Left ventricle myocardium inferior (tissue), 1 donor: ENCODE measurements at places on chromosomes 1 and 21.

GRCh38 chr21:44291078-44291935 is 5.6 kb downstream of the AIRE start:
- no peak for DNase-seq

GRCh38 chr1:200838676-200839445 is 33.9 kb upstream of the GPR25 start:
- DNase-seq = no peak

DNA sequence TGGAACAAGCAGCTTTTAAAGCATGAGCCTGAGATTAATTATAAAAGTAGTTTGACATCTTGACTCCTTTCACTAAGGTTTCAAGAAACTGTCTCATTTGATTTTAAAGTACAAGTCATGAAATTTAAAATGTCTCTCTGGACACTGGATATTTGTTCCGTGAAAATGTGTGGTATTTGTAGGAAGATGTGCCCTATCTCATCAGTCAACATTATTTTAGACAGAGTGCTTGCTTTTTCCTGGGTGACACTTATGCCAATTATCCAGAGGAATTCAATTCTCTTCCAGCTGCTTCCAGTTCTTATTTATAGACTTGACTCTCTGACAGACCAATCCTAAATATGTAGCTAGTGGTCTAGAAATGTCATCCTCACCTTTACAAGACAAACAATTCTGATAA is 300.4 kb downstream of the PLA2G4A start:
- no peak for DNase-seq

DNA sequence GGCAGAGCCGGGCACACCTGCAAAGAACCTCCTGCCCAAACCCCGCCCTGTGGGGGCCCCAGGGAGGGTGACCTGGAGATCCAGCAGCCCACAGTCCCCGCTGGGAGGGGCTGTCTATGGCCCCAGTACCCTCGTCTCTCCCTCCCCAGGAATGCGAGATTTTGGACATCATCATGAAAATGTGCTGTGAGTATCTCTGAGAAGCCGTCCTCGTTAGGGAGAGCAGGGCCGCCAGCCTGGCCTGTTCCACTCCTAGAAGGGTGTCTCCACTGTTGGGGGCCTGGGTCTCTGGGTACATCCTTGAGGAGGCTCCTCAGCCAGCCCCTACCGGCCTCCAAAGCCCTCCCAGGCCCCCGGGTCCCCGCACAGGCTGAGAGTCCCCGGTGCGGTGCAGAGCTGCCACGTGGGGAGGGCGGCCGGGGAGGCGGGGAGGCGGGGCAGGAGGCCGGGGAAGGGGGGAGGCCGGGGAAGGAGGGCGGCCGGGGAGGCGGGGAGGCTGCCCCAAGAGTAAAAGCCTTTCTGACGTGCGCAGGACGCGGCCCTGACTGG is 18.7 kb downstream of the COL6A1 start:
- peak; percentile 17 for DNase-seq

DNA sequence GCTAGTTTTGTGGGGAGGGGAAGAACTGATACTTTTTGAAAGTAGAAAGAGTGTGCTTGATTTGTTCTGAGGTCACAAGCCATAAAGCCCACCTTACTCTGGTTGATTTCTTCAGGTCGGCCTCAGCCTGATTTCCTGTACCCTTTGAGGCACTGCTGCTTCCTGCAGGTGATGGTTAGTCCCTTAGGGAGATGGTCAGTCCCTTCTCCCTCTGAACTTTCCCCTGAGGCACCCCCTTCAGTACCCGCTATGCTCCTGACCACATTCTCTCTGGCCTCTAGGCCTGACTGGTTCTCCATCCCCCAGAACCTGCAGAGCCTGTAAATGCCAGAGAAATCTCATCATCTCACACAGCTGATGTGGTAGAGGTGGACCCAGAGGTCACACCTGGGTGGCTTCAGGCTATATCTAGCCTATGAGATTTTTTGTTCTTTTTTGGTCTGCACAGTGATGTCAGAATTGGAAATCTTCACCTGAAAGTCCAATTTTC is 15.0 kb upstream of the ID3 start:
- no peak for DNase-seq

DNA sequence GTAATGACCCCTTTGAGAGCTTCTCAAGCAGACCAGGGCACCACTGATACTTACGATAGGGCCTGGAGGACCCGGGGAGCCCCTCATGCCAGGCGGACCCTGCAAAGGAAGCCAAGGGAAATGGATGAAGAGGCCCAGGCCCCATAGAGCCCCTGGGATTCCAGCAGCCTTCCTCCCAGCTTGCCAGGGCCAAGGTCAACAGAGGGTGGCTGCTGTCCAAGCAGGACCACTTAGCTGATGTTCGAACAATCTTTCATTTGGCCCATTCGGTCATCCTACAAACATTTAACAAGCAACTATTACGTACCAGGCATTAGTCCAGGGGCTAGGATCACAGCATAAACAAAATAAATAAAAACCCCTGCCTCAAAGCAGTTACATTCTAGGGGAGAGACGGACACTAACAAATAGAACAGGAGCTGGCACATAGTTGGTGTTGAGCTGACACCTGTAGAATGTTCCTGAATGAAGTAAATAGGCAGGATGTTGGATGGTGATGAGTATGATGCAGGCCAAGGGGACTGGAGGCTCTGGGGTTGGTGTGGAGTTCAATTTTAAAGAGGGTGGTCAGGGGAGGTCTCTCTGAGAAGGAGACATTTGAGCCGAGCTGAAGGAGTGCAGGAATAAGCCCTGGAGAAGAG is 27.0 kb upstream of the PEF1 start:
- no peak for DNase-seq

- no peak for DNase-seq
Observed at GRCh38 chr21:28827422-28827821, 165.3 kb downstream of the LTN1 start.

DNA sequence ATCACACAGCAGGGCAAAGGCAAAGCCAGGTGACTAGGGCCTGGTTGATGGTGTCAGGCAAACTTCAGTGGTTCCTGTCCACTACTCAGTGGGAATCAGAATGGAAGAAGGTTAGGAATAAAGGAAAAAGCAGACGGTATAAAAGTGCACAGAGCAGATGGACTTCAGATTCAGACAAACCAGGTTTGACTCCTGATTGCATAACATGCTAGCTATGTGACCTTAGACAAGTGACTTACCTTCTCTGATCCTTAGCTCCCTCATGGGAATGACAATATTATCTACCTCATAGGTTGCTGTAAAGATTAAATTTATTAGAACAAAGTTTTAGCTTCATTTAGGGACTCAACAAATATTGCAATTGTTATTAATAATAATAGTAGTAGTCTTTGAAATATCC is 4.9 kb downstream of the PAQR7 start:
- no peak for DNase-seq

DNA sequence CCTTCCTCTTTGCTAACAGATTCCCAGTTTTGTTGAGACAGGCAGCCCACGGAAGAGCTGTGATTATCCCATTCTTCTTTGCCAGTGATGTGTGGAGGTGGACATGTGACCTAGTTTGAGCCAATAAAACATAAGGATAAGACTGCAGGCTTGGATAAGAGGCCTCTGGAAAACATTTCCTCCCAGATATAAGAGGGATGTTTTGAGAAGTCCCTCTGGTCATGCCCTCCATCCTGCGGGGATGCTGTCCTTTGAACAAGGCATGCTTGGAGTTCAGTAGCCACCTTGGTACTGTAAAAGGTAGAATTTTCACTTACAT is 155.7 kb downstream of the TM2D1 start:
- DNase-seq = no peak

DNA sequence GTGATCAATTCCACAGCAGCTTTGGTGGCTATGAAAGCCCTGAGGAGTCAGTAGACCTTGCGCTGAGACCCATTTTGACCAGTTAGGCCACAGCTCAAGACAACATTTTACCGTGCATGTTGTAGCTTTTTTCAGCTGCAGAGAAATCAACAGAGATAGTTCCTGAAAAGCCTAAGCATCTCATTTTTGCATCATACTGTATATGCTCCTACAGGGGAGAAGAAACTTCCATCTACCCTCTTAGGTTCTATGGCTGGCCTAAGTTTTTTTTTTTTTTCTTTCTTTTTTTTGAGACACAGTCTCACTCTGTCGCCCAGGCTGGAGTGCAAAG is 24.8 kb upstream of the EYA3 start:
- DNase-seq = no peak

DNA sequence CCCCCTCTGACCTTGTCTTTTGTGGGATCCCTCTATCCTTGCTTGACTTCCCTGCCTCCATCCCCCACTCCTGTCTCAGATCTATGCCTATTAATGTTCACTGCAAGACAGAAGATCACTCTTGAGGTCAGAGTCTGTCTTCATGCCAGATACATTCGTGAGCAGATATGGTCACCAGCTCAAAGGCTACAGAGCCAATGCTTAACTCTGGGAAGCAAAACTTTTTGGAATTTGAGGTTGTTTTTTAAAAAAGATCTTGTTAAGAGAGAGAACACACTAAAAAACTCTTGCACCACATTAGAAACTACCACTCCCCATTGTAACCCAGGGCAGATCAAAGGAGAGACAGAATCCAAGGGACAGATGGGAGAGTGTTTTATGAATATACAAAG is 17.1 kb upstream of the A3GALT2 start:
- DNase-seq = no peak

DNA sequence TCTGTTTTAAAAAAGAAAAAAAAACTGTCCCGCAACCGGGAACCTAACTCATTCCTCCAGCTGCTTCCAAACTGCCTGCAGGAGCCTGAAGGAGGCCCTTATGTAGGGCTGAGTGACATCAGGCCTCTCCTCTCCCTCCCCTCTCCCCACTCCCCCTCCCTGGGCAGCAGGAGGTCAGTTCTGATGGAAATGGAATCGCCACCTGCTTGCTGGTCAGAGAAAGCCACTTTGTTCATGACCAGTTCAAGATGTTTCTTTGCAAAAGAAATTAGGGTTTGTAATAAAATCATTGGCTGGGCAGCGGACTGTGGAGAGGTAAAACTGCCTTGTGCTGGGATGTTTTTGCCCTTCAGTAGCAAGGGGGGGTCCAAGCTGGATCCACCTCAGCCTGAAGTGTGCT is at the start of gene MAP1LC3C:
Gene MAP1LC3C, minus strand, starts transcription at position 73 of the 400 bp plus-strand sequence. CDS start 90 bp downstream, outside the sequence.
- DNase-seq = no peak

- DNase-seq = no peak
Observed at GRCh38 chr1:14442669-14443068, 155.8 kb upstream of the KAZN start.

DNA sequence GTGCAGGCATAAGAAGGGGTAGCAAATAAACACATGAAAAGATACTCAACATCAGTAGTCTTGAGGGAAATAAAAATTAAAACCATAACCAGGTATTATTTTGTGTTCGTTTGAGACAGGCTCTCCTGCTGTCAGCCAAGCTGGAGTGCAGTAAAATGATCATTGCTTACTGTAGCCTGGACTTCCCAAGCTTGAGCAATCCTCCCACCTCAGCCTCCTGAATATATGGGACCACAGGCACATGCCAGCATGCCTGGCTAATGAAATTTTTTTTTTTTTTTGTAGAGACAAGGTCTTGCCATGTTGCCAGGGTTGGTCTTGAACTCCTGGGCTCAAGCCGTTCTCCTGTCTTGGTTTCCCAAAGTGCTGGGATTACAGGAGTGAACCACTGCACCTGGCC is 108.0 kb downstream of the DNM3 start:
- no peak for DNase-seq

- DNase-seq = no peak
Observed at GRCh38 chr1:89779151-89779940, 41.5 kb upstream of the LRRC8D start.

GRCh38 chr1:23567996-23568607 is 8.8 kb upstream of the ID3 start:
- DNase-seq = peak; percentile 35

DNA sequence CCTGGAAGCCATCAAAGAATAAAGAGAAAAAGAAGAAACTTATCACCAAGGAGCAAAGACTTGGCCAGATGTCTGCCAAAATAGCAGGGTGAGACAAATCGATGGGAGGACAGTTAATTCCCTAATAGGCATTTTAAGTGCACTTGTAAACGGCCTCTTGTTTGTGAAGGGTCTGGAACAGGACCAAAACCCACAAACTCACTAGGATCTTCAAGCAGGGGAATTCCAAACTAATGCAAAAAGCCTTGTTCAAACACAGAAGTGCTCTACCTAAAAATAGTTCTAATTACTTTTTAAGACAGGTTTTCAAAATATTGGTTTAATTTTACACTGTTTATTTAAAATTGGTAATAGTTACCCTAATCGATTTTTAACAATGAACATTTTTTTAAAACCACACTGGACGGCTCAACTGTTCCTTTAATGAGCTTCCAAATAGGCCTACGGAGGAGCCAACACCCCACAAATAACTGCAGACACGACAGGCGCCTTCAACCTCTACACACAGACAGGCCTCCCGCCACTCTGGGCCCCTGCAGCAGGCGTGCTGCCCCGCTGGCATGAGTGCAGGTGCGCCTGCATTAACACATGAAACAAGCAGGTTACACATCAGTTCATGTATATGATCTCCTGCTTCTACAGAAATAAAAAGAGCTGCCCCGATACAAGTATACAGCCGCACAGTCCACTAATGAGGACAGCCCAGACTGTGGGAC is 15.8 kb downstream of the UBE2G2 start:
- no peak for DNase-seq

- DNase-seq = peak; percentile 38
Observed at GRCh38 chr21:45993210-45994085, 11.9 kb downstream of the COL6A1 start.

GRCh38 chr1:1032424-1032823 is 12.5 kb downstream of the AGRN start:
- no peak for DNase-seq

GRCh38 chr1:109479901-109480300 is 3.8 kb upstream of the ATXN7L2 start:
- DNase-seq = no peak

GRCh38 chr1:163305441-163305840 is 16.3 kb upstream of the NUF2 start:
- no peak for DNase-seq

GRCh38 chr1:75980972-75981897 is 49.0 kb upstream of the ASB17 start:
- no peak for DNase-seq

DNA sequence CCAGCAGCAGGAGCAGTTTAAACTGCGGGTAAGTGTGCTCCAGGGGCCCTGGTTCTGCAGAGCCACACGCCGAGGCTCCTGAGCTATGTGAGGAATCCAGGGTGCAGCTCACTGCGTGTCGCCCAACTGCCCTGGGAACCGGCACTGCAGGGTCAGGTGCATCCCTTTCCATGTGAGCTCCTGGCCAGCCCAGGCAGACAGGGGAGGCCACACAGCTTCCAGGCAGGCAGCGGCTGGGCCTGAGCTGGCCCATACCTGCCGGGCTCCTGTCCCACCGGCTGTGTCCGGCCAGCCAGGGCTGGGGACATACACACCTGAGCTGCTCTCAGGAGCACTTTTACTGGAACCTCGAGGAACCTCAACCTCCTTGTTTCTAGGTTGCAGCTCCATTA is 18.6 kb upstream of the COL18A1 start:
- DNase-seq = peak; percentile 7

- no peak for DNase-seq
Observed at GRCh38 chr21:29939104-29939923, 482 bp downstream of the GRIK1 start.

- no peak for DNase-seq
Observed at GRCh38 chr1:4106731-4107130, 206.7 kb upstream of the C1orf174 start.

GRCh38 chr1:194296201-194296600 is 1109.8 kb upstream of the B3GALT2 start:
- DNase-seq = no peak

GRCh38 chr1:19439464-19440171 is 45.7 kb downstream of the CAPZB start:
- DNase-seq = peak; percentile 68

- no peak for DNase-seq
Observed at GRCh38 chr1:1917995-1918900, 831 bp downstream of the TMEM52 start.
